ENCODE measurements at places on chromosomes 2 and 18.

- DNase-seq, result no peak
Measured at GRCh38 chr2:240728361-240728760, 36.7 kb downstream of the AQP12A start.

GRCh38 chr2:202019689-202020450, 13.8 kb upstream of the FZD7 start:
- DNase-seq, result peak; percentile 45

DNA sequence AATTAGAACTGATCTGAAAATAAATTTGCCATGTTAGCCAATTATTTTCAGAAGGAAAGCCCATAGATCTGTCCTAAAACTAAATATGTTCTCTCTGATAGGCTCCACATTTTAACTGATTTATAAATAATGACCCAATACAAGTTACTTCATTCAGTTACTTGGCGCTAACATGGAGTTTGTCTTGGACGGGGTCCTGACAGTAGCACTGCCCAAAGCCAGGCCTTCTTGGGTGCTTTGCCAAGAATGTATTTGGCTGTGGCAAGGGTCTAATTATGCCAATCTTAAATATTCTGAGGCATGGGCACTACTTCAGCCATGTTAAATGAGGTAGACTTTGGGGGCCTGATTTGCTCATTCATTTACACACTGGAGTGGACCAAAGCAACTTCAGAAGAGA, 135.0 kb upstream of the PKDCC start:
- no peak for DNase-seq

DNA sequence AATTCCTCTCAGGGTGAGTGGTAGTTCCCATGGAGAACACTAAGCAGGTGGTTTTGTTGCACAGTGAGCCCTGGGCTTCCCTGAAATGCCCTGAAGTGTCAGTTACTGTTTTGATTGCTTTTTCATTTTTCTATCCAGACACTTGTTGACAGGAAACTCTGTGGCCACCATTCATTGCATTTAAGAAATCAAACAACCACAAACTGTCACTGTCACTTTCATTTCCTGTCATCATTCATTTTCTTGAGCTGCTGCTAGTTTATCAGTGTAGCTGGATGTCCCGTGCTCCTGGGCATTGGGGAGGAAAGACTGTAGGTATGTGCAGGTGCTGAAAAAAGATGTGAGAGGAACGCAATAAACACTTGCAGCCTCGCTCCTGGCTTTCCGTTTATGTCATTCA, 891.6 kb upstream of the ZEB2 start:
- no peak for DNase-seq

DNA sequence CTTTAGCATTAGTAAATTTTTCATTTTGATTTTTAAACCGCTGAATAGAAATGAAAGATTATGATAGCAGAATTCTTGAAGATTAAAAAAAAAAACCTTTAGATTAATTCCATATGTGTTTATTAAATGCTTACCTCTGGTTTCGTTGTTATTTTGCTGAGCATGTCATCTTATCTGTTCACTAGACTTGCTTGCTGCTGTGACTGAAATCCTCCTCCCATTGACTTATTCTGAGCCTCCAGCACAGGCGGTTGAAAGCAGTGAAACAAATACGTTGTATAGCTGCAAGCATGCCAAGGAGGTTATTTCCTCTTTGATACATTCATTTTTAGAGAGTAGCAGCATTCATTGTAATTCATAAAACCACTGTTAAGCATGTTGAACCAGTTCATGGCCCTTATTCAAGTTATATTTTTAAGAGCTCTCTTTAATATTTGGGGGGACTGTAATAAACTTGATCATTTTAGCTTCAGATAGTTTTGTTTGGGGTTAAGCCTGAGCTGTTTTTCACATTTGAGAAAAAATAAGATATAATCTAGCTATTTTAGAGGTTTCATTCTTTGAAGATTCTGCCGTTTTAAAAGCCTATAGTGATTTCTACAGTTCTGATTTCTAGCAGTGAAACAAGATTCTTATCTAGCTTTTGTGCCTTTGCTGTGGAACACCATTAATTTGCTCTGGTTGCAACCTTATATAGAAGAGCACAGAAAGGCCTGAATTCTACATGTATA, at the start of gene HTR2B:
HTR2B (minus strand) TSS at position 205 of the 731 bp plus-strand sequence. CDS start 1,278 bp downstream, outside the sequence.
- no peak for DNase-seq

Measured in left ventricle myocardium inferior (tissue), 1 donor.